Globus pallidus (tissue), 1 donor: ENCODE measurements at places on chromosomes 7 and 10.

- DNase-seq: no peak
Measured at GRCh38 chr7:141263508-141263907, 189.6 kb downstream of the TMEM178B start.

GRCh38 chr7:10643545-10643944 is 330.1 kb upstream of the PHF14 start:
- DNase-seq: no peak

DNA sequence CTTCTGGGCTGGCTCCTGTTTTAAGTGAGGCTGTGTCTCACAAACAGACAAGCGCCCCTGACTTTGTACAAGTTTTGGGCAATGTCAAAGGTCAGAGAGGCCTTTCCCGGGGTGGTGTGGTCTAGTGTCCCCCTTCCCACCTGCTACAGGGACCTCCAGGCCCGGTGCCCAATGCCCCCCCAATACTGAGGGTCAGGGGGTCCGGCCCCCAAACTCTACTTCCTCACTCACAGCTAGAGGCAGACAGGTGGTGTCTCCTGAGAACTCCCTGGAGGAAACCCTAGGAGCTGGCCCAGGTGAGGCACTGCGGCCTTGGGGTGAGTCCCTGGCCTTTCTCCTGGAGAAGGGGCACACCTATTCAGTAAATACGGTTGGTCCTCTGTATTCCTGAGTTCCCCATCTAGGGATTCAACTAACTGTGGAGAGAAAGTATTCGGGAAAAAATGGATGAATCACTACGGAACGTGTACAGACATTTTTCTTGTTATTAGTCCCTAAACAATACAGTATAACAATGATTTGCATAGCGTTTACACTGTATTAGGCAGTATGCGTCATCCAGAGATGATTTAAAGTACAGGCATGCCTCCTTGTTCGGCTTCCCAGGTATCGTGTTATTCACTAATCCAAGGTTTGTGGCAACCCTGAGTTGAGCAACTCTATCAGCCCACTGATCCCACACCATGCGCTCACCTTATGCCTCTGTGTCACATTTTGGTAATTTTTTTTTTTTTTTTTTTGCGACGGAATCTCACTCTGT is 308.1 kb downstream of the WDR37 start:
- no peak for DNase-seq

DNA sequence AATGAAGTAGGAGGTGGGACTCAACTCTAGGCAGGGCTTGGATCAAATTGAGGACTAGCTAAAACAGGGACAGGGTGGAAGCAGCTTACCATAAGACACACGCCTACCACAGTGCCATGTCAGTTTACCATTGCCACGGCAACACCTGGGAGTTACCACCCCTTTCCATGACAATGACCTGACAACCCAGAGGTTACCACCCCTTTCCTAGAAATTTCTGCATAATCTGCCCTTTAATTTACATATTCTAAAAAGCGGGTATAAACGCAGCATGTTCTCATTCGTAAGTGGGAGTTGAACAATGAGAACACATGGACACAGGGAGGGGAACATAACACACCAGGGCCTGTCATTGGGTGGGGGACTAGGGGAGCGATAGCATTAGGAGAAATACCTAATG is 72.7 kb downstream of the GCC1 start:
- DNase-seq: no peak

GRCh38 chr10:17273403-17273802 is 45.4 kb downstream of the VIM start:
- no peak for DNase-seq

DNA sequence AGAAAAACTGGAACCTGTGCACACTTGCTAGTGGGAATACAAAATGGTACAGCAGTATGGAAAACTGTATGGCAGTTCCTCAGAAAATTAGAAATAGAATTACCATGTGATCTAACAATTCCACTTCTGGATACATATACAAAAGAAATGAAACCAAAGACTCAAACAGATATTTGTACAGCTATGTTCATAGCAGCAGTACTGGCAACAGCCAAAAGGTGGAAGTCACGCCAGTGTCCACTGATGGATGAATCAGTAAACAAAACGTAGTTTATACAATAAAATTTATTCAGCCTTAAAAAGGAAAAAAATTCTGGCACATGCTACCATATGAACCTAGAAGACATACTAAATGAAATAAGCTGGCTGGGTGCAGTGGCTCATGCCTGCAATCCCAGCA is 23.0 kb downstream of the IDE start:
- DNase-seq: no peak

DNA sequence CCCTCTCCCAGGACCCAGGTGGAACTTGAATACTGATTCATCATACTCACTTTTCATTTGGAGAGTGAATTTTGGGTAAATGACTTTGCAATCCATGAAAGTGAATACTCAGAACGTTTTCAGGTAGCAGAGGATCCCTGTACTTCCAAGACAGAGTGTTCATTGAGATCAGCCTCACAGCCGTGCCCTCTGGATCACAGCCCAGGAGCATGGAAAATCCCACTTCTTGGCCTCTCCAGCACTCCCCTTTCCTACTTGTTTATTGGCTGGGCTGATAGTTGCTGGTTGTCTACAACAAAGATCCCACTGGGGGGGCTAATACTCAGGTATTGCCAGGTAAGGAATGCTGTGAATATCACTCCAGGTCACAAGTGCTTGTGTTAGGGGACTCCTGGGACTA is 5.9 kb downstream of the GCK start:
- no peak for DNase-seq

- no peak for DNase-seq
Measured at GRCh38 chr10:132170561-132171361, 16.0 kb upstream of the DPYSL4 start.

GRCh38 chr10:128926711-128927110 is 540.3 kb upstream of the MGMT start:
- no peak for DNase-seq

DNA sequence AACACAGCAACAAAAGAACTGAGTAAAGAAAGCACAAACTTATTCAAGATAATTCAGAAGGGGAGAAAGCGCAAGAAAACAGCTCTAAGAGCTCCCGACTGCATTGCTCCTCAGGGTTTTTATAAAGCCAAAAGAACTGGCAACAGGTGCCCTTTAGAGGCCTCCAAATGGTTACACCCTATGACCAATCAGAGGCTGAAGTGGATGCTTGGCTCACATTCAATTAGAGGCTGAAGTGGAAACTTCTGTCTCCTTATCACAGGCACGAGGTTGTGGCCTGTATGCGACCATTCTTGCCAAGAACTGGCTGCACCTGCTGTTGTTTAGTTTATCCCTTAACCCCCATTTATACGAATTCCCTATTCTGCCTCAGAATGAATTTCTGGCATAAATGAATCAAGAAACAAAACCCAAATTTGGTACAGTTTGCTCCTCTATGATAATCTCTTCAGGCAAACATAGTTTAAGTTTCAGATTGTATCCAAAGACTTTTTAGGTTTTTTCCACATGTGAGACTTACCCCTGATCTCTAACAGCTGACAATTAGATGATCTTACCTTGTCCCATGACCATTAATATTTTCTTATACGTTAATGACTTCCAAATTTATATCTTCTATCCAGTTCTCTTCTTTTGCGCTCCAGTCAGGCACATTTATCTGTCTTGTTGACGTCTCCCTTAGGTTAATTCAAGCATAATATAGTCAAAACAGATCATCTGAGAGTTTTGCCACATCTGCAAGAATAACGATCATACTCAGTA is 504.8 kb downstream of the NXPH1 start:
- no peak for DNase-seq

DNA sequence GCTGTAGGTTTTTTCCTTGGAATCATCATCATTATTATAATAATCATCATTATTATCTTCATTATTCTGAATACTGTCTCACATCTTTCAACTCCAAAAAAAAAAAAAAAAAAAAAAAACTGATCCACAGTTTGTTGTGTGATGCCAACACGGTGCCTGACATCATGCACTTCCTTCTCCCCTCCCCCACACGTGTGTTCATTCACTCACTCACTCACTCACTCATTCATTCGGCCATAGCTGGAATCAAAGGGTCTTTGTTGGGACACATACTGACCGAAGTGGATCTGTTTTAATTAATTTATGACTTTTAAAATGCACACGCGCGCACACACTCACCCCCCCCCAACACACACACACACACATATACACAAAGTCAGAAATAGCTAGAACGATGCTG is 177.8 kb downstream of the PIP4K2A start:
- DNase-seq: peak; percentile 67

DNA sequence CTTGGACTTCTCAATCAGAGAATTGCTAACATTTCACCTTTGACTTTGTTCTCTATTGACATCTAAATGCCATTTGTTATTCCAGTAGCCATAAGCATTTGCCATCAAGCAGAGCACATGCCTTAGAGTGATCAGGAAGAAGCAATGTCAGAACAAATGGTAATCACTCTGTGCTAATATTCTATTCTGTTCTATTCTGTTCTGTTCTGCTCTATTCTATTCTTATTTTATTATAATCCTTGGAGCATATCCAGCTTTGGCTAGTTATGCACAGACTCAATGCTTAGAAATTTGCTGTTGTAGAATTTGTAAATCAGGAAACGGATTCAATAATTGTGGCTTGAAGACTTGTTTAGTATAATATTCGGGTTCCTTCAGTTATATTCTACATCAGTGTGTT is 175.4 kb downstream of the EXOC4 start:
- no peak for DNase-seq

GRCh38 chr7:91289633-91290254 is 25.5 kb downstream of the FZD1 start:
- peak; percentile 44 for DNase-seq

GRCh38 chr7:36796850-36797536 is 72.7 kb upstream of the AOAH start:
- DNase-seq: no peak

- DNase-seq: peak; percentile 31
Measured at GRCh38 chr7:141568227-141568626, 17.0 kb downstream of the AGK start.

- peak; percentile 17 for DNase-seq
Measured at GRCh38 chr10:128268015-128268722, 141.9 kb upstream of the MKI67 start.

DNA sequence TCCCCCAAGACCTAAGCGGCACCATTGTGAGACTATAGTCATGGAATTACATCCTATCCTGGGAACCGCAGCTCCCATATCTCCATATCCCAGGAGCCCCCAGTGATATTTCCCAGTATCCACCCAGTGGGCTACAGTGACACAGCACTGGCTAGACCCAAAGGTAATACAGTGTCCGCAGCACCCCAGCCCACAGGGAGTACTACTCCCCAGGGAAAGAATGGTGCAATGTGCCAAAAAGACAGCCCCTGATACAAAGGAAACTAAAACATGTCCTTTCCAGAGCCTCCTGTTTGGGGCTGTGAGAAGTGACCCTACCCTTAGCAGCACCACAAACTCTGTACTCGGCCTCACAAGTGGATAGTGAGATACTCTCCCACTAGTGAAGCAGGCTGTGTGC is 4.5 kb upstream of the IFIT2 start:
- DNase-seq: no peak

- DNase-seq: no peak
Measured at GRCh38 chr10:74008212-74008731, 10.4 kb downstream of the VCL start.

DNA sequence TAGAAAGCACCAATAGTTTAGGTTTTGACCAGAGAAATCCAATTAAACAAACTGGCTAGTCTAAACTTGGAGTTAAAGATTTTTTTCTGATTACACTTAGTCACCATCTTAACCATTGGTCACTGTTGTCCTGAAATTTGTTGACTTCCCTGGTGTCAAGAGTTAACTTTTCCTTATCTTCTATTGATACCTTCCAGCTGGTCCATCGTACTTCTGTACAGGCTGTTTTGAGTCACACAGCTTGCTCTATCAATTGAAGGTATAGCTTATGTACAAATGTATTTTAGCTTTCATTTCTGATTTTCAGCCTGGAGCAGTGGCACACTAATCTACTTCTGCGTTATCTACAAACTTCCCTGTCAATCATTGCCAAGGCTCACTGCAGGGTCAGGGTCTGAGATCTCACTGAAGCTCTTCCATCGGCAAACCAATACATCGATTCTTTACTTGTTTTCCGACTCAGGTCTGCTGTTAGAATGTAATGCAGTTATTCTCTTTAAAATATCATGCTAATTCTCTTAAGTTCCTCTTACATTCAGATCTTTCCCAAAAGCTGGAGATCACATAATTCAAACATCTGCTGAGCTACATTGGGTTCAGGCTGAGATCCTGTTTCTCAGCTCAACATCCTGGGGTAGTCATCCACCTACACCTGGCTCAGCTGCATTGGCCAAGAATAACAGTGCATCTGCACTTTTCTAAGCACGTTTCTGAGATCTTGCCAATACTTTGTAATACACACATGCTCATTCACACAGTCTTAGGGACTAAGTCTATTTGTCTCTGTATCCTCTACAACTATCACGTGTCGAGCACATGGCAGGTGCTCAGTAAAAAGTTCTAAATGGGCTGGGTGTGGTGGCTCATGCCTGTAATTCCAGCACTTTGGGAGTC is 11.3 kb downstream of the MRPS33 start:
- DNase-seq: no peak

DNA sequence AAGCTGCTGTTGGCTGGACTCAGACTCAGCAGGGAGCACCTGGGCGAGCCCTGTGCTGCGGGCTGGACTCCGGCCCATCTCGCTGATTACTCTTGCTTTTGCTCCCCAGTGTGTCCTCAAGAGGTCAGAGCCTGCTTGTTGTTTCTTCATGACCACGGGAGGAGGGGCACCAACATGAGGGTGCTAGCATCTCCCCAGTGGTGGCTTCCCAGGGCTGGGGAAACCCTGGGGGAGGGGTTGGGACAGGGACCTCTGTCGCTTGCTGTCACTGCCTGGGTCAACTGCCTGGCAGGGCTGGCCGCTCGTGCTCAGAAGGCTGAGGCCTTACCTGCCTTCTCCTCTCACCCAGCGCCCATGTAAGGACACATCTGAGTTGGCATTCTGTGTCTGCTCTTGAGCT is 152.3 kb upstream of the SHH start:
- DNase-seq: no peak

- no peak for DNase-seq
Measured at GRCh38 chr10:32982911-32983909, 25.2 kb upstream of the ITGB1 start.

DNA sequence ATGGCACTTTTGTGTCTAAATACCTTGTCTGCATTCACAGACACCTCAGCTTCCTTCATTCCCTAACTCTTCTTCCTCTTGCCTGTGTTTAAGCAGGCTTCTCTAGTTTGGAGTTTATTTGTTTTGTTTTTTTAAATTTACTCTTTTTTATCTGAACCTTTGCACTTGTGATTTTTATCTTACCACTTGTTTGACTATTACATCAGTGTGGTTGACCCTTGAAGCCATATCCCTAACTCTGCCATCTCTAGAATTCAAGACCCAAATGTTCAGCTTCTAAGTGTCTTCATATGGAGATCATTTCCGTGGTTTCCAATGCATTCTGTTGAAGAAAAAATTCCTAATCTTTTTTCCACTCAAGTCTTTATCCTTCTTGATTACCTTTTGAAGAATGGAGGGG is 233.3 kb downstream of the KIAA1217 start:
- no peak for DNase-seq

DNA sequence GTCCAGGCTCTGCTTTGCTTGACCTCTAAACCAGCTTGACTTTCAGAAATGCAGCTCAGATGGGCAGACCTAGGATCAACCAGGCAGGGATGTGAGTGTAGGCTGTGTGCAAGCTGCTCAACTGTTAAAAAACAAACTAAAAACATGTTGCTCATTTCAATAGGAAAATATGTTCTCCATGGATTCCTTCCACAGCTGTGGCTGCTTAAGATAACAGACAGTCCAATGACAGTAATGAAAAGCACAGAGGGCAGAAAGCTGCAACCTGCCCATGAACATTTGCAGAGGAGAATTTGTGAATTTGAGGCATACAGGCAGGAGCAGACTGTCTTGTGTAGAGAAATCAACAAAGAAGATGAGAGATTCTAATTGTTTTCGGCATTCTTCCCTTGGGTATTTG is 534.2 kb downstream of the CCSER2 start:
- DNase-seq: no peak
